Pons (tissue), 1 donor: ENCODE measurements at places on chromosomes 7 and 10.

- no peak for DNase-seq
Measured at GRCh38 chr7:125857606-125858005, 928.0 kb upstream of the POT1 start.

GRCh38 chr7:99105756-99106155 lies 38.2 kb downstream of the SMURF1 start:
- DNase-seq, result no peak

GRCh38 chr10:18340496-18341051 lies 200.3 kb downstream of the CACNB2 start:
- DNase-seq, result peak; percentile 17

- no peak for DNase-seq
Measured at GRCh38 chr7:9945857-9946256, 1027.8 kb upstream of the PHF14 start.

- DNase-seq, result no peak
Measured at GRCh38 chr7:118836933-118837332, 612.4 kb downstream of the ANKRD7 start.

DNA sequence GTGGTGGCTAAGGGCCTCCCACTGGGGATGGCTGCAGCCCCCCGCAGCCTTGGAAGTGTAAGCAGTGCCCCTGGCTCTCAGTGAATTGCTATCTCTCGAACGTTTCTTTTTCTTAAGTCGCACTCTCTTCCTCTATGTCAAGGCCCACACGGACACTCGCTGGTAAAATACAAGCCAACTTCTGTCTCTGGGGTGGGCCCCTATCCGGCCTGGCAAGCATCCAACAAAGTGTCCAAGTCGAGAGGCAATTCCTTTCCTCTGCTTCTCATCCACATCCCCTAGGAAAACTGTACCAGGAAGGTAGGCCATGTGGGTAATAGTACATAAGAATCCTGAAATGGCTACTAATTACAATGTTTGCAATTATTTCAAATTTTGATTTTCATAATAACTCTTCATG lies 194.9 kb upstream of the MGMT start:
- no peak for DNase-seq

DNA sequence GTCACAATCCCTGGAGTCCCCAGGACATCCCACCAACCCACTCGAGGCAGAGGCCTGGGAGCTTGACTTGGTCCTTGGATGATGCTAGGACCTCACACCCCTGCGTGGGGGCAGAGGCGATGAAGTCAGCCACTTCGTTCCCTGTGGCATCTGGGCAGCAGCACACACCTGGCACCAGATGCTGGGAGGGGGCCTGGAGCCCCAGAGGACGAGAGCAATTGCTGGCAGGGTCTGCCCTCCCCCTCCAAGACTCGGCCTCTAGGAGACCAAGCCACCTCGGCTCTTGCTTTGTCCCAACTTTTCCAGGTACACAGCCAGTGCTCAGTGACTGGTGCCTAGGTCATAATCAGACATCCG lies 39.1 kb downstream of the DPYSL4 start:
- no peak for DNase-seq

DNA sequence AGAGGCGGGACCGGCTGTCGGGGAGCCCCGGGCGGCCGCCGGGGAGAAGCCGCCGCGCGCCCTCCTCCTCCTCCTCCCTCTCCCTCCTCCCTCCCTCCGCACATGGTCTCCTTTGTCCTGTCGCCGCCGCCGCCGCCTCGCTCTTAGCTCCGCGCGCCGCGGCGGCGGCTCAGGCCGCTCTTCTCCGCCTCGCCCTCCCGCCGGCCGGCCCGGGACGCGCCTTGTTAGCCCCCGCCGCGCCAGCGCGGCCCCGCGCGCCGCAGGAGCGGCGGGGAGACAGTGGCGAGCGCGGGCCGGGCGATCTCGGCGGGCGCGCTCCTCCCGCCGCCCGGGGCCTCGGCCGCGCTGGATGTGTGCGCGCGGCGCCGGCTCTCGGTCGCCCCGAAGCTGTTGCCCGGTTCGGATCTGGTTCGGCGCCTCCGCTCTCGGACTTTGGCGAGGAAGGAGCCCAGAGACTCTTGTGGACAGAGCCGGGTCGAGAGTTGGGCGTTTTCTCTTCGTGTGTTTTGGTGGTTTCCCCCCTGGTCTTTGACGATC lies 437.4 kb upstream of the GALNT17 start:
- peak; percentile 29 for DNase-seq

GRCh38 chr7:15723841-15724240 lies 37.4 kb upstream of the MEOX2 start:
- DNase-seq, result no peak

DNA sequence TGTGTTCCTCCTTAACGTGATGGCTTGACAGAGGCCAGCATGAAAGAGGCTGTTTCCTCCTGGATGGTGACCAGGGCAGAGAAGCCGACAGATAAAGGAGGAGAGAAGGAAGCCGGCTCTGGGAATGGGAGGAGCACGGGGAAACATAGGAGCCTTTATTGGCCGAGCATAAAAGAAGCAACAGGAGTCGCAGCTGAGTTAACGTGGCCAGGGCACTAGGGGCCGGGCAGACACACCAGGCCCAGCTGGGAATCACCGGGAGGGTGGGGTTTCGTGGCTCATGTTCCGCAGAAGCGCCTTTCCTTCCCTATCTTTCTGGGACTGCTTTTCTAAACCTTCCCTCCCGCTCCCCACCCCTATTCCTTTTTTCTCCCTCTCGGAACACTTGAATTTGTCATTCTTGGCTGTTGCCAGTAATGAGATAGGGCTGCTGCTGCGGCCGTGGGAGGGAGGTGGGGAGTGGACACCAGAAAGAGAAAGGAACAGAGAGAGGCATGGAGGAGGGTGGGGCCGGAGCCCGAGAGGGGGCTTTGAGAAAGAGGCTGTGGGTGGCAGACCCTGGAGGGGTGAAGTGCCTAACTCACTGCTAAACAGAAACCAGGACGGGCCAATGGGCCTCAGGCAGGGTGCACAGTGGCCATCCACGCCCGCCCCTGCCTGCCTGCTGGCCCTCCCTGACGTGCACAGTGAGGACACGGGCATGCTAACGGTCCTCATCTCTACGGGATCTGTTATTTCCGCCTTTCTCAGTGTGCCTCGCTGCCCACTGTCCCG lies 65.2 kb downstream of the COL13A1 start:
- DNase-seq, result peak; percentile 25

DNA sequence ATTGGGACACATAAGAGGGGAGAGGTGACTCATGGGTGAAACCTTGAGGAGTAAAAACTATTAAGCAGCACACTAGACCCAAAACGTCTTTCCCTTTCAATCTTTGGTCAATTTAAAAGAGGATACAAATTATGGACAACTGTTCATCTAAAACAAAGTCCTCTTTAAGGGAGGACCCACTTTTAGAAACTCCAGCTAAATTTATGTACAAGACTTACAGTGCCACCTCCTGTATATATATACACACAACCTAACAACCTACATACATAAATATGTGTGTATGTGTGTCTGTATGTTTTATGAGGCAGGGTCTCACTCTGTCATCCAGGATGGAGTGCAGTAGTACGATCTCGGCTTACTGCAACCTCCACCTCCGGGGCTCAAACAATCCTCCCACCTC lies 18.1 kb upstream of the ZC3HAV1 start:
- no peak for DNase-seq

GRCh38 chr10:6769704-6770417 lies 189.8 kb upstream of the PRKCQ start:
- DNase-seq, result no peak

GRCh38 chr10:48982584-48982983 lies 42.9 kb upstream of the LRRC18 start:
- DNase-seq, result no peak

DNA sequence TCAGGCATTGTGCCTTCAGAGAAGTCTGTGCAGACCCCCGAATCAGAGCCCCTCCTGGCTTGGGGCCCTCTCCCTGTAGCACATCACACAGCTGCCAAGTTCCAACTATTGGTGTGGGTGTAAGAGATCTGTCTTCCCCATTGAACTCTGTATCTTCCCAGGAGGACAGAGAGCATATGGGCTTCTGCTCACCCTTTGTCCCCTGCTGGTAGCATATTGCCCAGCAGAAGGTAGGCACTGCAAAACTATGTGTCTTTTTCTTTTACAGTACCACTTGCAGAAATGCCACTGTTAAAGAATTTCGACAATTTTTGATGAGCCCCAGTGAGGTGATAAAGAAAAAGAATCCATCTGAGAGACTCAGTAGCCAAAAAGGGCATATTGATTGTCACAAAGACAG lies 59.6 kb downstream of the NPY start:
- no peak for DNase-seq

GRCh38 chr7:103121641-103122040 lies 27.3 kb downstream of the NAPEPLD start:
- DNase-seq, result no peak

DNA sequence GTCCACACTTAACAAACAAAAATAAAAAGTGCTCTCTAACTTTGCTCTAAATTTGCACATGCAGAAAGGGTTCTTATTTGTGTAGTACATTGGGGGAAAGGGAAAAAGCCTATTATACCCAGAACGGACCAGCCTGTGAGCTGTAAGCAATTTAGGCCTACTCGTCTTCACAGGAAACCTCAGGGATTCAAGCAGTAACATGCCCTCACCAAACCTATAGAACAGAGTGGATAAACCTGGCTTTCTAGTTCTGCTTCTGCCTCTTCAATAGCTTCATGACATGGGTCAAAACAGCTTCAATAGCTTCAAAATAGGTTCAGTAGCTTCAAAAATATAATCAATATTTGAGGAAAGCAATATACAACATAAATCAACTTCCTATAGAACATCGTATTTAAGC lies 163.7 kb downstream of the ARL4A start:
- no peak for DNase-seq

GRCh38 chr10:67763499-67764011 lies 67.6 kb upstream of the CTNNA3 start:
- peak; percentile 82 for DNase-seq

GRCh38 chr7:260441-261281 lies 29.3 kb upstream of the FOXL3 start:
- DNase-seq, result no peak

GRCh38 chr10:20494474-20494873 lies 402.6 kb downstream of the NEBL start:
- no peak for DNase-seq

GRCh38 chr10:125721035-125721434 lies 1.5 kb downstream of the EDRF1 start:
- DNase-seq, result no peak

- no peak for DNase-seq
Measured at GRCh38 chr10:72027498-72027897, 60.9 kb downstream of the SPOCK2 start.

- DNase-seq, result no peak
Measured at GRCh38 chr10:89702121-89702480, 711 bp downstream of the KIF20B start.

GRCh38 chr7:10429031-10429430 lies 544.6 kb upstream of the PHF14 start:
- DNase-seq, result no peak

DNA sequence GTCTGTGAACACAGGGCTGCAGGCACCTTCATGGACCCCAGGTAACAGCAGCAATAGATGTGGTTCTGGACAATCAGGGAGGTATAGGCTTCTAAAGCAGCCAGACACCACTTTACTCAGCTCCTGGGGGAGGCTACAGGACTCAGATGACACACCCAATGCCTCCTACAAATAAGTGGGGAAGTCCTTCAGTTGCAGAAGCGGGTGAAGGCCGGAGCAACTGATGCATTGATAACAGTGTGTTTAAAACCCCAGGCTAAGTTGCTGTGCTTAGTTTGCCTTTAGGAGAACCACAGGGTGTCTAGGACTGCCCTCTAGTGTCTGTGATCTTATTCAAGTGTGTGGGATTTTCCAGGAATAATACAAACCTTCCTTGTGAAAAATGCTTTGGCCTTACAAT lies 5.9 kb upstream of the ITGA8 start:
- DNase-seq, result peak; percentile 77

DNA sequence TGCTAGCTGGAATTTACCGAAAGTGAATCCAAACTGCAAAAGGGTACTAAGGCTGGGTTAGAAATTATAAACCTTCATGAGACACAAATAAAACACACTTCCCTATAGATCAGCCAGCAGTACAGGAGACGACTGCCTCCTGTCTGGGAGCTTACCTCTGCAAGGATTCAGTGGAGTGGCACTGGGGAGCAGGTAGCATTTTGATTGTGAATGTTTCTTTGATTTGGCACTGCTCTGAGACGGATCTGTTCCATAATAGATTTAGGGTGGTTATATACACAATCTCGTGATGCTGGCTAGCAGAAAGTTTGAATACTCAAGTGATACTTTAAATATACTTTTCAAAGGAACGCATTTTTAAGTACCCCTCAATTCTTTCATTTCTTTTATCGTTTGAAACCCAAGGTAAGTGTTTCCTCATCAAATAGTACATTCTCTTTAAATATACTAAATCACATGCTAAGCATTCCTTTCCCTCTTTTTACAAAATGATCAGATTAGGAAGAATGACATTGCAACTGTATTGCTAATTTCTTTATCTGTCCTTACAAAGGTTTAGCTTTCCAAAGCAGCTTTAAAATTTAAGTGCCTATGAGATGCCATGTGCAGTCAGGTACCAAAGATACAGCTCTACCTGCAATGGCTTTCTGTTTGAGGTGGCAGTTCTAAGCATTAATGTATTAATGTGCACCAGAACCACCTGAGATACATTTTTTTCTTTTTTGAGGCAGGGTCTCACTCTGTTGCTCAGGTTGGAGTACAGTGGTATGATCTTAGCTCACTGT lies 20.6 kb upstream of the CHCHD3 start:
- DNase-seq, result no peak
